ENCODE measurements at places on chromosomes 2 and 18. TPM values are rescaled to one million over a fixed set of nuclear protein-coding genes. Genes with fewer than 3 reads are reported as not detected.

SNTG2 gene
- 5.0 TPM for total RNA-seq

DQX1 gene
- total RNA-seq = 0.50 TPM

SERPINB13 gene
- not detected for total RNA-seq

TLX2 gene
- 0.76 TPM for total RNA-seq

CXCR2 gene
- 2.2 TPM for total RNA-seq

CNNM3 gene
- total RNA-seq = 41.4 TPM

MSH6 gene
- total RNA-seq = 33.7 TPM

ERICH2 gene
- 0.84 TPM for total RNA-seq

MOGAT1 gene
- not detected for total RNA-seq

SH3RF3 gene
- total RNA-seq = 10.5 TPM

KCTD1 gene
- 78.7 TPM for total RNA-seq

IL1RN gene
- not detected for total RNA-seq

COL4A3 gene
- total RNA-seq = 2.8 TPM

CFAP65 gene
- total RNA-seq = 1.3 TPM

GREB1 gene
- total RNA-seq = 40.1 TPM

UCN gene
- 15.1 TPM for total RNA-seq

C1QL2 gene
- 7.4 TPM for total RNA-seq
